ENCODE measurements at places on chromosomes 2 and 18. TPM values are rescaled to one million over a fixed set of nuclear protein-coding genes. Genes with fewer than 3 reads are reported as not detected.

The LIMS1 gene
- 28.6 TPM for polyA plus RNA-seq

The RAD51AP2 gene
- 0.16 TPM for polyA plus RNA-seq

The SP140 gene
- polyA plus RNA-seq: 0.70 TPM

The C2orf78 gene
- 0.18 TPM for polyA plus RNA-seq

The ALPP gene
- polyA plus RNA-seq: not detected

DNA sequence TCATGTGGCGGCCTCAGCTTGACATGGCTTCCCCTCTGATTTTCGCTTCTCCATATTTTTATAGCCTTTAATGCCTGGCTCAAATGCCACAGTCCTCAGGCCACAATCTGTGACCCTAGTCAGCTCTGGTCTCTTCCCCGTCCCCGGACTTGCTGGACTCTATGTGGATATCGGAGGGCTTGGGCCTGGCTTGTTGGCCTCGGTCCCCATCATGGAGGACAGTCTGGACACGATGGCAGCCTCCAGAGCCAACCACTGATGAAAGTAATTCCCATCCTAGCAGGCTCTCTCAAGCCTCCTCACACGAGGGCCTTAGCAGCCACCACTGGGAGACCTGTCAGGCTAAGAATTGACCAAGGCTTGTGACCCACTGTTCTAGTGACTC is 61.6 kb downstream of the LPIN1 start:
- H3K27ac ChIP-seq: no peak overlapping the region
- H3K27me3 ChIP-seq: no peaks in the 10 kb centered on the region
- no peaks in the 10 kb centered on the region for H3K4me1 ChIP-seq

GRCh38 chr2:218329027-218329825 is 27.4 kb upstream of the CATIP start:
- no peak overlapping the region for H3K27ac ChIP-seq
- H3K36me3 ChIP-seq: no peaks in the 10 kb centered on the region
- no peak for DNase-seq
- H3K4me1 ChIP-seq: peaks cover 36% of the 10 kb centered on the region

GRCh38 chr2:136448986-136449780 is 316.2 kb upstream of the THSD7B start:
- H3K27me3 ChIP-seq: no peaks in the 10 kb centered on the region
- DNase-seq: no peak
- H3K27ac ChIP-seq: no peak overlapping the region
- no peaks in the 10 kb centered on the region for H3K36me3 ChIP-seq
- H3K4me1 ChIP-seq: no peaks in the 10 kb centered on the region
- H3K4me3 ChIP-seq: no peak overlapping the region

DNA sequence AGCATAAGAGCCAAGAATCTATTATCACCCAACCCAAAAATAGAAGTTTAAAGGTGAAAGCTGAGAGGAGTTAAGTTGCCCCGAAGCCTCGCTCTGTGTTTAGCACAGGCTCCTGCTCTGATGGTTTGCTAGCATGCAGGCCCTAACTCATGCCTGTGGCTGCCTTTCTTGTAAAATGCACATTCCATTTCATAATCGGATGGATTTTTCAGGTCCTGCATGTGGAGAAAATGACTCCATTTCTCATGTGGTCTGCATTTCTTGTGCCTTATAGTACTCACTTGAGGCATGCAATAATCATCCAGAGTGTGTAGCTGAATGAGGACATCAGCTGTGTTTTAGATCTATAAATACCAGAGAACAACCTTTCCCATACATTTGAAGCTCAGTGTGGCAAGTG is 381.8 kb downstream of the CPS1 start:
- no peaks in the 10 kb centered on the region for H3K27me3 ChIP-seq
- peak; percentile 22 for DNase-seq
- no peaks in the 10 kb centered on the region for H3K36me3 ChIP-seq
- H3K4me1 ChIP-seq: 0 out of 2 replicates have a peak, but pooled peaks cover 5% of the 10 kb centered on the region
- no peak overlapping the region for H3K4me3 ChIP-seq

GRCh38 chr2:121388371-121388770 is 103.4 kb upstream of the TFCP2L1 start:
- H3K4me3 ChIP-seq: no peak overlapping the region
- no peak for DNase-seq
- H3K27me3 ChIP-seq: no peaks in the 10 kb centered on the region
- H3K4me1 ChIP-seq: no peaks in the 10 kb centered on the region
- peaks cover 16% of the 10 kb centered on the region for H3K36me3 ChIP-seq

GRCh38 chr2:23418056-23418455 is 33.1 kb downstream of the KLHL29 start:
- H3K36me3 ChIP-seq: no peaks in the 10 kb centered on the region
- no peak for DNase-seq
- no peak overlapping the region for H3K4me3 ChIP-seq
- H3K27me3 ChIP-seq: no peaks in the 10 kb centered on the region
- H3K4me1 ChIP-seq: no peaks in the 10 kb centered on the region
- no peak overlapping the region for H3K27ac ChIP-seq

GRCh38 chr2:153917570-153917969 is 45.8 kb downstream of the GALNT13 start:
- no peaks in the 10 kb centered on the region for H3K27me3 ChIP-seq
- no peaks in the 10 kb centered on the region for H3K4me1 ChIP-seq
- no peaks in the 10 kb centered on the region for H3K36me3 ChIP-seq
- H3K27ac ChIP-seq: no peak overlapping the region
- no peak for DNase-seq
- no peak overlapping the region for H3K4me3 ChIP-seq

Measured in GM23338 (cell line).